ENCODE measurements at places on chromosomes 13 and 19. TPM values are rescaled to one million over a fixed set of nuclear protein-coding genes. Genes with fewer than 3 reads are reported as not detected.

CD177 gene
- total RNA-seq = not detected

KRTDAP gene
- total RNA-seq = not detected

CNFN gene
- total RNA-seq = not detected

RNF113B gene
- not detected for total RNA-seq

OLFM2 gene
- 0.58 TPM for total RNA-seq

CPB2 gene
- not detected for total RNA-seq

- H3K36me3 ChIP-seq = no peaks in the 10 kb centered on the region
- H3K4me1 ChIP-seq = peaks cover 4% of the 10 kb centered on the region
- peaks cover 8% of the 10 kb centered on the region for H3K27me3 ChIP-seq
- H3K4me3 ChIP-seq = no peak overlapping the region
- H3K27ac ChIP-seq = no peak overlapping the region
- no peak for DNase-seq
Measured at GRCh38 chr13:52810526-52810925, 37.9 kb downstream of the PCDH8 start.

GRCh38 chr13:26053418-26053980 lies 1.7 kb upstream of the SHISA2 start:
- H3K4me1 ChIP-seq = peaks cover 19% of the 10 kb centered on the region
- H3K4me3 ChIP-seq = no peak overlapping the region
- peaks cover 23% of the 10 kb centered on the region for H3K27me3 ChIP-seq
- no peak overlapping the region for H3K27ac ChIP-seq
- H3K36me3 ChIP-seq = no peaks in the 10 kb centered on the region

- DNase-seq = peak; percentile 69
Measured at GRCh38 chr19:57099199-57099661, 20.6 kb upstream of the USP29 start.

GRCh38 chr13:44147233-44147632 lies 226.4 kb upstream of the SERP2 start:
- H3K4me1 ChIP-seq = peaks cover 4% of the 10 kb centered on the region
- H3K27ac ChIP-seq = no peak overlapping the region
- no peak overlapping the region for H3K4me3 ChIP-seq
- no peak for DNase-seq

- DNase-seq = no peak
- peaks cover 3% of the 10 kb centered on the region for H3K36me3 ChIP-seq
- H3K4me1 ChIP-seq = no peaks in the 10 kb centered on the region
- no peak overlapping the region for H3K27ac ChIP-seq
- H3K27me3 ChIP-seq = peaks cover 11% of the 10 kb centered on the region
Measured at GRCh38 chr13:28440774-28441504, 54.0 kb downstream of the FLT1 start.

GRCh38 chr13:26186995-26187394 lies 35.1 kb downstream of the RNF6 start:
- no peaks in the 10 kb centered on the region for H3K27me3 ChIP-seq
- peak; percentile 17 for DNase-seq
- peak overlapping the region; percentile 95 for H3K27ac ChIP-seq
- H3K4me1 ChIP-seq = peaks cover 21% of the 10 kb centered on the region
- no peaks in the 10 kb centered on the region for H3K36me3 ChIP-seq

DNA sequence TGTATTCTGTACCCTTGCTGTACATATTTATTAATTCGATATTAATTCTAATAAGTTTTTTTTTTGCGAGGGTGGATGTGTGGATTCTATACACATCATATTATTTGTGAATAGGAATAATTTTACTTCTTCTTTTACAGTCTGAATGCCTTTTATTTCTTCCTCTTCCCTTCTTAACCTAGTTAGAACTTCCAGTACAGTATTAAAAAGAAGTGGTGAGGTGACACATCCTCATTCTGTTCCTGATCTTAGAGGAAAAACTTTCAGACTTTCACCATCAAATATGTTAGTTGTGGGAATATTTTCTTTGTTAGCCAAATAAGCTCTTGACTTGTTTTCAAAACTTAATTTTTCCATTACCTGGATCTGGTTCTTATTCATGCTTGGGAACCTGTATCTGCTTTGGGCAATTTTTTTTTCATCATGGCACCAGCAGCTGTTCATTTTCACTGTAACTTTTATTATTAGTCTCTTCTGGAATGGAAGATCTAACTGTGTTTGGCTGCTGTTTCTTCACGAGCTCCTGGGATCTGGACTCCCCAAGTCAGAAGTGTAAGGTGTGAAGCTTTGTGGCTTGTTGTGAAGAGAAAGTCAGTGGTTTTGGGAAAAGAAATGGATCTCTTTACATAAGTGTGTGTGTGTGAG lies 33.1 kb downstream of the RGCC start:
- no peaks in the 10 kb centered on the region for H3K27me3 ChIP-seq
- no peak overlapping the region for H3K27ac ChIP-seq
- H3K4me1 ChIP-seq = peaks cover 54% of the 10 kb centered on the region
- H3K4me3 ChIP-seq = no peak overlapping the region
- H3K36me3 ChIP-seq = peaks cover 1% of the 10 kb centered on the region
